Activated CD4-positive, alpha-beta T cell treated with anti-CD3 and anti-CD28 coated beads, Interleukin-2, amount 10 ng/mL, durations not matched to agents 24 days and 14 days (primary cell): ENCODE measurements at places on chromosomes 11 and 22. TPM values are rescaled to one million over a fixed set of nuclear protein-coding genes. Genes with fewer than 3 reads are reported as not detected.

The SLC35E4 gene
- total RNA-seq, result 6.6 and 7.4 TPM in 2 replicates

The C11orf16 gene
- not detected in 2 replicates for total RNA-seq

The OR5M11 gene
- not detected in 2 replicates for total RNA-seq

The MYO18B gene
- 0.40 and 0.49 TPM in 2 replicates for total RNA-seq

The SYCE3 gene
- total RNA-seq, result 0.69 TPM in 1 of 2 replicates, not detected in the other

The MTA2 gene
- total RNA-seq, result 219 and 220 TPM in 2 replicates

The GDPD4 gene
- not detected in 2 replicates for total RNA-seq

The CABP4 gene
- total RNA-seq, result 0.66 and 0.68 TPM in 2 replicates

The NKAPD1 gene
- 24.4 and 27.0 TPM in 2 replicates for total RNA-seq

The ACTN3 gene
- total RNA-seq, result 0.07 TPM in 2 replicates

The VPREB1 gene
- not detected in 2 replicates for total RNA-seq
